ENCODE measurements at places on chromosomes 2 and 18.

DNA sequence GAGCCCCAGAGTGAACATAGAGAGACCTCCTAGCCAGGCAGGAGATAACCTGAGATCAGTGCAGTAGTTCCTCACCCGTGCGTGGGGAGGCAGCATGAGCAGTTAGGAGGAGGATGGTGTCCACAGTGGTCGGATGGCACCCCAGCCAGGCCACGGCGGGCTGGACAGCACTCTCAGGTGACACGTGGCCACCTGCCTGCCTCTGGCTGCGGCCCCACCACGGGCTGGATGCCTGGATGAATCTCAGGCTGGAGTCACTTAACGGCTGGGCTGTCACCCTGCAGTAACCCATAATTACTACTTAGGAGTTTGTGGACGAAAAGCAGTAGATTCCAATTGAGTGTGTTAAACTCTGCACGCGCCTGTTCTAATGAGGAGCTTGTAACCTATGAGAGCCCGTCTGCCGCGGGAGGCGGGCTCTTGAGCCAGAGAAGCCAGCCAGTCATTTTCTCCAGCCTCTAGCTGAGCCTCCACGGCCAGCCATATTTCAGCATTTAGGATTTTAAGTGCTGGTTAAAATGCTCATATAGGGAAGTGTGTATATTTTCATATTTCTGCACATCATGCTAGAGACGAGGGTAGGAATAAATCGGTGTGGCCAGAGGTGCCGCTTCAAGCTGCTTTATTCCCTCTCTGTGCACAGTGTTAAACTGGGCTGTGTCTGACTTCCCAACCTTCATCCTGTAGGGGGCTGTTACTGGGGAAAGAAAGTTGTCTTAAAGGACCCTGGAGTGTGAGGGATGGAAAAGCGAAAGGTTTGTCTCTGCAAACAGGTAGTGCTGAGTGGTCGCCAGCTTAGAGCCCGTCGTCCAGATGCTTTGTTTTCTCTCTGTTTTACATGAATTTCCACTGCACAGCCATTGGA lies 144.0 kb downstream of the GLI2 start:
- DNase-seq, result no peak

- no peak for DNase-seq
These were observed 21.6 kb upstream of the DSC3 start for GRCh38 chr18:31064130-31064529.

DNA sequence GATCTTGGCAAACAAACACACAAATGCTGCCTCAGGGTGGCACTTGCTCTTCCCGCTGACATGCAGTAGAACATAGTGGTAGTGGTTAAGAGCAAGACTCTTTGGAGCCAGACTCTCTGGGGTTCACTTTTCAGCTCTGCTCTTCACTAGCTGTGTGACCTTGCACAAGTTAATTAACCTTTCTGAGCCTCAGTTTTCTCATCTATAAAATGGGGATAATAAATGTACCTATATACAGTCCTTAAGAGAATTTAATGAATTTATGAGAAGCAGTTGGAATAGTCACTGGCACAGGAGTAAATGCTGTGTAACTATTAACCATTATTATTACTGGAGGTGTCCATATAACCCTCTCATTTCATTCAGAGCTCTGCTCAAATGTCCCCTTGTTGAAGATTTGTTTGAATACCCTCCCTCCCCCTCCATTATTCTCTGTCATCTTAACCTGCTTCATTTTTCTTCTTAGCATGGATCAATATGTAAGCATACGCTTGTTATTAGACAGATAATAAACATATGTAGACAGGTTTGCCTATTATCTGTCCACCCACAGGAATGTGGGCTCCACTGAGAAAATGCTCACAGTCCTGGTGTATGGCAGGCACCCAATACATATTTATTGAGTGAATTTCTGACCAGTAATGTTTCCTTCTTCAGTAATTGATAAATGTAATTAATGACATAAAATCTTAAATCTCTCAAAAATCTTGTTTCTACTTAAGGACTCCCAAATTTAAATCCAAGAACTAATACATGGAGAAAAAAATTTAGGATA lies 64.5 kb downstream of the TSPYL6 start:
- no peak for DNase-seq

GRCh38 chr2:31312898-31313297 lies 78.9 kb downstream of the EHD3 start:
- DNase-seq, result no peak

- no peak for DNase-seq
These were observed 226.9 kb downstream of the TMEM163 start for GRCh38 chr2:134491771-134492441.

- no peak for DNase-seq
These were observed 43.6 kb upstream of the AGPS start for GRCh38 chr2:177348733-177349693.

DNA sequence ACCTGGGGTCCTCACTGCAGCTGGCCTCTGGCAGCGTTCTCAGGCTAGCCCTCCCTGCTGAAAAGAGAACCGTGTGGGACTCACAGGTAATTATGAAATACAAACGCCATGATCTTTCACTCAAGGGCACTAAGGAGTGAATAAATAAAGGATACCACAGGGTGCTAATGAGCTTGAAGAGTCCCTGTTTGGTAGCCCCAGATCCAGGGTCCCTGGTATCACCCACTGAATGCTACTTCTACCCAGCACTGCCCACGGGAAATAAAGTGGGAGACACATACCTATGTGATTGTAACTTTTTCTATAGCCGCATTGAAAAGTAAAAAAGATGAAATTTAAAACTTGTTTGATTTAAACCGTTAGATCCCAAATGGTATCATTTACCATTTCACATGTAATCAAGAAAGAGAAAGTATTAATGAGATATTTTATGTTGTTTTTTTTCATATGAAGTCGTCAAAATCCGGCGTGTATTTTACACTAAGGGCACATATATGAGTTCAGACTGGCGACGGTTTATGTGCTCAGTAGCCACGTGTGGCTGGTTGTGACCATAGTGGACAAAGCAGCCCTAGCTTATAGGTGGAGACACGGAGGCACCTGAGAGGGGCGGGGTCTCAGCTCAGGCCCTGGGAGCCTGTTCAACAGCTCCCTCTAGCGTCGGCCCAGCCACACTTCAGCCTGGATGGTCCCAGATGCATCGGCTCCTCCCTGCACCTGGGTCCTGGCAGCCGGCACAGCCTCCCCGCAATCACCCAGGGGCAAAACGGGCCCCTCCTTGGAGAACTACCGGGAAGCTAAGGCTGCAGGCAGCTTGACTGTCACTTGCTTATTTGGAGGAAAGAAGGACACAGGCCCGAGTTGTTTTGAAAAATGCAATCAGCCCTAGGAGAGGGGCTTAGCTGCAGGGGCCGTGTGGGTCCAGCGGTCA lies 39.2 kb downstream of the ODC1 start:
- peak; percentile 58 for DNase-seq

DNA sequence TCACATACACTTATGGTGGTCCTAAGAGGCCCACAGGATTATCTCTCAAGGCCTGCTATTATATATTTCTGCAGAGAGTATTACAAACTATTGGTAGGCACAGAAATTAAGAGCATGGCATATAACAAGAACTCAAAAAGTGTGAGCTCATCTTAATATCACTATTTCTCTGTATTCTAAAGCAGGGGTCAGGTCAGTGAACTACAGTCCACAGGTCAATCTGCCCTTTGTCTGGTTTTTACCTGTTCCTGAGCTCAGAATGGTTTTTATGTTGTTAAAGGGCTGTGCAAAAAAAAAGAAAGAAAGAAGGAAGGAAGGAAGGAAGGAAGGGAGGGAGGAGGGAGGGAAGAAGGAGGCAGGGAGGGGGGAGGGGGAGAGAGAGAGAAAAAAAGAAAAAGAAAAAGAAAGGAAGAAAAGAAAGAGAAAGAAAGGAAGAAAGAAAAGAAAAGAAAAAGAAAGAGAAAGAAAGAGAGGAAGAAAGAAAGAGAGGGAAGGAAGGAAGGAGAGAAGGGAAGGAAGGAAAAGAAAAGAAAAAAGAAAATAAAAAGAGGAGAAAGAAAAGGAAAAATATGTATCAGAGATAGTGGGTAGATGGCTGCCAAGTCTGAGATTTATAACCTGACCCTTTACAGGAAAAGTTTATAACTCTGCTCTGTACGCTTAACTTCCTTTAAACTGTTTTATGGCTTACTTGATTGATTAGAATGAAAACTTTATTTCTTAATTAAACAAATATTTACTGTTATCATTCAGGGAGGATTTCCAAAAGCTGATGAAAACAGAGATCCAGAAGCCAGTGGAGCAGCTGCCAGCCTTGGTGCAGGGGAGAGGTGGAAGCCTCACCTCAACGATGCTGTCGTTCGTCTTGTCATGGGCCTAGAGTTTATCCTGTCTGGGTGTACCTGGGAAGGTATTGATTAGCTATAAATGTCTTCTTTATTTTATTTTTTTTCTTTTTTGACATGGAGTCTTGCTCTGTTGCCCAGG lies 11.2 kb upstream of the SCYGR1 start:
- DNase-seq, result no peak

- DNase-seq, result no peak
These were observed 41.1 kb downstream of the MYO7B start for GRCh38 chr2:127576433-127577207.

GRCh38 chr2:220512419-220512818 lies 885.0 kb downstream of the SLC4A3 start:
- no peak for DNase-seq

GRCh38 chr2:128777196-128778035 lies 458.7 kb upstream of the HS6ST1 start:
- no peak for DNase-seq

DNA sequence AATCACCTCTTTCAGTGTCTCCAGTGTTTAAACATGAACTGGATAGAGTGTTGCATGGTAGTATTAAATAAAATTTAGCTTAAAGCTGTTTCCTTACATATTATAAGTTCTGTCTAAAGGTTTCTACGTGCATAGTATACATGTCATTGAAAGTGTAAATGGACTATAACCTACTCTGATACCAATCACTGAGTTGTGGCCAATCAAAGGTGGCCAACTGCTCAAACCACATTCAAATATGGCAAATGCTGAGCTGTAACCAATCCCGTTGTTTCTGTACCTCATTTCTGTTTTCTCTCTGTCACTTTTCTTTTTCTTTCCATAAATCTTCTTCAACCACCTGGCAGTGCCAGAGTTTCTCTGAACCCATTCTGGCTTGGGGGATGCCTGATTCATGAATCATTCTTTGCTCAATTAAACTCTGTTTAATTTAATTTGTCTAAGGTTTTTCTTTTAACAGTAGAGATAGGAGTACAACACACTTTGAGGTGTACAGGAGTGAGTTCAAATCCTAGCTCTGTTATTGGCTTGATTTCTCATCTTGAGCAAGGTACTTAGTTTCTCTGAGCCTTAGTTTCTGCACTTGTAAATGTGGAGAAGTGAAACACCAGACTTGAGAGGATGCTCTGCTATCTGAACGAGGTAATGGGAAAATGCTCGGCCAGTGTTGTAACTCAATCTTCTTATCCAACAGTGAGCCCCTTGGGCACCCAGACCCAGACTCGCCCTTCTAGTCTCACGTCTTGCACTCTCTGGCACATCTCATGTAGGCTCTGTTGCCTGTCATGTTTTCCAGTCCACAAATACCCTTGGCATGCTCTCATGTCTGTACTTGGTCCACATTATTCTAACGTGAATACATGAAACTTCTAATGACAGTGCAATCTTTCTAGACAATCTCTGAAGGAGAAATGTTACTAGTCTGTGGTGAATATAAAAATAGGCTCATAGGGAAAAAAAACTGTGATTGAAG lies 228.0 kb downstream of the PIK3C3 start:
- DNase-seq, result no peak

- DNase-seq, result no peak
These were observed 8.8 kb downstream of the TMEM37 start for GRCh38 chr2:119440501-119440870.

DNA sequence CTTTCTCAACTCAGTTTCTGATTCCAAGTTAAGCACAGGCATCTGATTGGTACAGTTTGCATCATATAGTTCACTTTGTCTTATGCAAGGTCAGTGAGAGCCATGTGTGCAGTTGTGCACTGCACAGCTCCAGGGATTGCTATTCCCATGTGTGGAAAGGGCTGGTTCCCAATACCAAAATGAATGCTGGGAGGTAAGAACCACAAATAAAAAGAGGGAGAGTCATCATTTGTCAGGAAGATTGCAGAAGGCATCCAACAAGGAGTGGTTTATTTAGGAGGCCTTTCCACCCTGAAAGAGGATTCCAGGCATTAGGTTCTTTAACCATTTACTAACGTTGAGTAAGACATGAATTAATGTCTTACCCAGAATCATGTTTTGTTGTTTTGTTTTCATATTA lies 141.2 kb upstream of the ST6GAL2 start:
- no peak for DNase-seq

- no peak for DNase-seq
These were observed 172.3 kb downstream of the ASXL3 start for GRCh38 chr18:33750366-33750765.

DNA sequence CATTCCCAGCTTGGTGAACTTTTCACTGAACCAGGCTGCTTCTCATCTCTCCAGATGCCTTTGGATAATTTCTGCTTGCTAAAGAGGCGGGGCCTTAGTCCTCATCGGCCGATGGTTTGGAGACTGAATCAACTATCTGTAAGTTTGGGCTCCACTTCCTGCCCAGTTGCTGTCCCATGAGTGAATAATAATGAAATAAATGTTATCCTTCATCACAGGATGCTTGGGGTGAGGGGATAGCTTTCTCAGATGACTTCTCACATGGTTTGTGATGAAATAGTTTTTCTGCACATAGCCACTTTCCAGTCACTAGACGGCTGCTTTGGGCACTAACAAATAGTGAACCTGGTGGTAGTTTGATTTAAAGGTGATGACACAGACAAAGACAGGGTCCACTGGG lies 376.6 kb upstream of the TRIB2 start:
- no peak for DNase-seq

- DNase-seq, result no peak
These were observed 54.7 kb upstream of the RAB6D start for GRCh38 chr2:131418625-131419024.

GRCh38 chr2:21044694-21045371 lies 960 bp upstream of the APOB start:
- DNase-seq, result no peak

- no peak for DNase-seq
These were observed 80.0 kb downstream of the EXOC6B start for GRCh38 chr2:72745679-72746368.

GRCh38 chr2:119736021-119736420 lies 23.7 kb upstream of the PTPN4 start:
- no peak for DNase-seq

GRCh38 chr2:101310834-101311695 lies 2.6 kb upstream of the RNF149 start:
- no peak for DNase-seq

GRCh38 chr18:3906116-3906750 lies 456.3 kb downstream of the TGIF1 start:
- no peak for DNase-seq

Data from stimulated activated CD8-positive, alpha-beta memory T cell treated with anti-CD3 and anti-CD28 coated beads, Interleukin-7, amount 100 ng/mL, for 1 hour (primary cell).